ENCODE measurements at places on chromosomes 12 and 14.

DNA sequence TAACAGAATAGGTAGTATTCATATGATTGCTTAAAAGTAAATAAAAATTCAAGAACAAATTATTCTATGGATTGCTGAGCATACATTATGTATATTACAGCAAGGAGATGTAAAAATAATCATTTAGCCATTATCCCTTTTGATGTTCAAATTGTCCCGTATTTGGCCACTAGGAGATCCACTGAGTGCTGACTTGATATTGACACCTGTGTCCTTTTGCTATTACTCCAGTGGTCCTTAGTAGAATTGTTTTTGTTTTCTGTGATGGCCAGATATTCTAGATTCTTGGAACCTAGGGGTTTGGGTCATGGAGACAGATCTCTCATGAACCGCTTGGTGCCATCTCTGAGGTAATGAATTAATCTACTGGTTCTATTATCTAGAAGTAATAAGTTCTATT lies 16.8 kb downstream of the ERO1A start:
- no peak for DNase-seq

- peak; percentile 88 for DNase-seq
Observed at GRCh38 chr14:80390906-80391305, 179.6 kb upstream of the DIO2 start.

DNA sequence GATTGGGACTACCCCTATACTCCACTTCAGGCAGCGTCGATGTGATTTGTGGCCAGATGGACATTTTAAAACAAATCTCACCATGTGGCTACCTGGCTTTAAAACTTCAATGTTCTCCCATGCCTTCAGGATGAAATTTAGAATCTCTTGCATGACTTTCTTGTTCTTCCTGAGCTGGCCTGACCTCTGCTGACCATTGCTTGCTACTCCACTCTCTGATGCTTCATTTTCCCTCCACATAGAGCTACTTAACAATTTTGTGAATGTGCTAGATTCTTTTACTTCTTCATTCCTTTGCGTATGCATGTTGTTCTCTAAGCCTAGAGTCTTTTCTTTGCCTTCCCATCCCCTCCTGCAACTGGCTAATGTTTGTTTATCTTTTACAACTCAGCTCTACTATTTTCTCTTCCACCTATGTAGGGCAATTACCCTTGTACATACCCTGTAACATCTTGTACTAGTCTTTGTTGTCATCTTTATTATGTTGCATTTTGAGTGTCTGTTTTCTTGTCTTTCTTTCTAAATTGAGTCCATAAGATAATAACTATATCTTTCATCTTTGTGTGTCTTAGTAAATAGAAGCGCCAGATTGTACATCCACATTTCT lies 41.2 kb downstream of the YLPM1 start:
- DNase-seq, result peak; percentile 87

DNA sequence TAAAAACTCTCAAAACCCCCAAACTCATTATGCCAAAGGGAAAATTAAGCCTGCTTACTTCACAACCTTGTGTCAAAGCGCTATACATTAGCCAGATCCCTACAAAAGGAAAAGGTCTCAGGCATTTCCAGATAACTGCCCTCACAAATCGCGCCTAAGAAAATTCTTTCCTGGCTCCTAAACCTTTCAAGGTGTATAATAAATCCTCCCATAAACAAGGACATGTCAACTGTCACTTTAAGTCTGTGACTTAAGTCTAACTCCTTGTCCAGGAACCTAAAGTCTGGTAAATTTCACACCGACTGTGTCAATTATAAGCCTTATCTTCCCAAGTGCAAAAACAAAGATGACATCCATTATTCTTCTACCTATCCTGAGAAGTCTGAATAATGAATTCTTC lies 4.3 kb upstream of the ETFBKMT start:
- no peak for DNase-seq

GRCh38 chr14:25909045-25909747 lies 688.6 kb downstream of the NOVA1 start:
- DNase-seq, result no peak

GRCh38 chr12:1213618-1214205 lies 222.7 kb downstream of the ERC1 start:
- DNase-seq, result no peak

DNA sequence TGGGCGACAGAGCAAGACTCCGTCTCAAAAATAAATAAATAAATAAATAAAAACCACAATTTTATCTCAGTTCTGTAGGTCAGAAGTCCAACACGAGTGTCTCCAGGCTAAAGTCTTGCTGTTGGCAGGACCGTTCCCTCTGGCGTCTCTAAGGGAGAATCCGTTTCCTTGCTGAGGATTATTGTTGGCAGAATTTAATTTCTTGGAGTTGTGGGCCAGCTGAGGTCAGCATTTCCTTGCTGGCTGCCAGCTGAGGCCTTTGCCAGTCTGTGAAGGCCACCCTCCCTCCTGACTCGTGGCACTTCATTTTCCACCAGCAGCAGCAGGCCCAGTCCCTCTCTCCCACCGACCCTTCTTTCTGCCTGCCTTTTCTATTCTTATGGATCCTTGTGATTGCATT lies 17.2 kb downstream of the PSMC1 start:
- DNase-seq, result no peak

Measured in choroid plexus epithelial cell (primary cell).